ENCODE measurements at places on chromosomes 1 and 21. TPM values are rescaled to one million over a fixed set of nuclear protein-coding genes. Genes with fewer than 3 reads are reported as not detected.

OR4F29 gene
- not detected for total RNA-seq

ZNF593OS gene
- 0.10 TPM for total RNA-seq

DENND2D gene
- 7.3 TPM for total RNA-seq

NR1I3 gene
- 2.6 TPM for total RNA-seq

CD34 gene
- 0.90 TPM for total RNA-seq

APOBEC4 gene
- not detected for total RNA-seq

SLC44A5 gene
- total RNA-seq = 4.8 TPM

UBE2U gene
- total RNA-seq = not detected

CLCN6 gene
- total RNA-seq = 15.3 TPM

LRRC8D gene
- total RNA-seq = 28.9 TPM

NECTIN4 gene
- total RNA-seq = 7.0 TPM

All from hepatocyte (in vitro differentiated cells).